ENCODE measurements at places on chromosomes 2 and 18. TPM values are rescaled to one million over a fixed set of nuclear protein-coding genes. Genes with fewer than 3 reads are reported as not detected.

DNA sequence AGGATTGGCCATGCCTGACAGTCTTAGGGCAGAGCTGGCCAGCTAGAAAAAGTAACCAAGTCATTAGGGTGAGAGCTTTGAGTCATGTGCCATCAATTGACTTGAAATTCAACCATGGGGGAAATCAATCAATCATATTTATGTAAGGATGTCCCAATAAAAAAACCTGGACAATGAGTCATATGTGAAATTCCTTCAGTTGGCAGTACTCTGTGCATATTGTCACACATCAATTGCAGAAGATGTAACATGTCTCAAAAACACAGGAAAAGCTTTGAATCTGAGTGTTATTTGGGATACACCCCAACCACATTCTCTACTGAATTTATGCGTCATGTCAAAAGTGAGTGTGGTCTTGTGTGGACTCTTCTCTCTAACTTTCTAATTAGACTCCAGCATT lies 1004.1 kb upstream of the NRXN1 start:
- no peak for DNase-seq
- no peaks in the 10 kb centered on the region for H3K36me3 ChIP-seq
- H3K4me3 ChIP-seq, result no peak overlapping the region
- H3K27me3 ChIP-seq, result no peaks in the 10 kb centered on the region
- no peaks in the 10 kb centered on the region for H3K4me1 ChIP-seq

DNA sequence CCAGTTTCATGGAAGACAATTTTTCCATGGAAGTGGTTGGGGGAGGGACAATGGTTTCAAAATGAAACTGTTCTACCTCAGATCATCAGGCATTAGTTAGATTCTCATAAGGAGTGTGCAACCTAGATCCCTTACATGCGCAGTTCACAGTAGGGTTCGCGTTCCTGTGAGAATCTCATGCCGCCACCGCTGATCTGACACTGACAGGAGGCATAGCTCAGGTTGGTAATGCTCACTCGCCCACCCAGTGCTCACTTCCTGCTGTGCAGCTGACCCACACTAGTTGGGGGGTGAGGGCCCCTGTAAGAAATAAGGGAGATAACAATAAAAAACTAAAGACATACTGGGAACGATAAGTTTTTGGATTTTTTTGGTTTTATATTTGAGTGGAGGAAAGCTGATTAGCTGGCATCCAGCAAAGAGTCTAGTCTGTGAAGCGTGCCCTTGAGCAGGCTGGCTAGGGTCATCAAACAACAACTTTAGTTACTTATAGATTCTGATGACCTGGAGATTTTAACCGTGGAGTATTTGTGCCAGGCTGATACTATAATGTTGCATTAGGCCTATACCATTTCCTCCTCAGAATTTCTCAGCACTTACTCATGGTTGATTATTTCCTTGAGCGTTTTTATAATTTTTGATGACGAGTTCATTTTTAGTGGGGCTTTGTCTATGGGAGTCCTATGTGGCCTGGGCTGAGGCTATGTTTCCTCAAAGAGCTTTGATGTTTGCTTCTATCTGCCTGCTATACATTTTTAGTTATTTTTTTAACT lies 6.3 kb upstream of the MCFD2 start:
- H3K4me3 ChIP-seq, result no peak overlapping the region
- no peaks in the 10 kb centered on the region for H3K27me3 ChIP-seq
- H3K4me1 ChIP-seq, result no peaks in the 10 kb centered on the region
- DNase-seq, result no peak

DNA sequence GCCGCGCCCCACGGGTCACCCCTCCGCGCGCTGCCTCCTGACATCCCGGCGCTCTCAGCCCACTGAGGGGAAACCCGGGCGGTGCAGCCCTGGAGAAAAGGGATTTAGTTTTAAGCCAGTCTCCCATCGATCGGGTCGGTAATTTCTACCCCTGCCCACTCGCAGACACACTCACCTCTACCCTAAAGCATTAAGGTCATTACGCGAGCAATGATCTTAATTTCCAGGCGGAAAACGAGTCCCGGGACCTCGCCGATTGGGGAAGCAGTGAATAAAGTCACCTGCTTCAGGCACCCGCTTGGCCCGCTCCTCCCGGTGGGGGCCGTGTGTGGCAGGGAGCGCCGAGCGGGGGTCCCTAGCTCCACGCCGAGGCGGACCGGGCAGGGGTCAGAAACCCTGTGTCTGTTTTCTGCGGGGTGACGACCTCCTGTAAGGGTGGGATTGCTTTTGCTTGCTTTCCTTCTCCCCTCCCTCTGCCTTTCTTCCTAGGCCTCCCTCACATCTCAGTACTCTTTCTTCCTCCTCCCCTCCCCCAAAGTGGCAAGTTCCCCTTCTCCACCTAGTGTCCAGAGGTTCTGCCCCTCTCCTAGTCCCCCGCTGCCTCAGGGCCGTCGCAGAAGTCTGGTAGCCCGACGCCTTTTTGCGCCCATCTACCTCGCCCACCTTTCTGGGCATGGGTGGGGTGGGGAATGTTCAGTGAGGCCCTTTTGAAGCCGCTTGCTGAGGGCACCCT lies 142.6 kb downstream of the MEIS1 start:
- peaks cover 51% of the 10 kb centered on the region for H3K4me1 ChIP-seq
- H3K36me3 ChIP-seq, result no peaks in the 10 kb centered on the region
- peaks cover 67% of the 10 kb centered on the region for H3K27me3 ChIP-seq

DNA sequence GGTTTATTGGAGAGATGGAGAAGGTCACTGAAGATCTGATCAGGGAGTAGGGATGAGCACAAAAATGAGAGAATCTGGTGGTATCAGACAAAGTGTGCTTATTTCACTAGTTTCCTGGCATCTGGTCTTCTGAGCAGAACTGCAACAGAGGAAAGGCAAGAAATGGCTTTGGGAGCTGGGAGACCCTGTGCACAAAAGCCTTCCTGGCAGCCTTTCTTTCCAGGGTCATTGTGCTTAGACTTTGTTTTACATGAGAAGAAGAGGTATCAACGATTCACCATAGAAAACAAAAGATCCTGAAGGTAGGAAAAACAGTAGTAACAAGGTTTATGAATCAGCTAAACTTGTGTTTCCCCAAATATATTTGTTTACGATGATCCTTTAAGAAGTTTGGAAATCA lies 162.9 kb downstream of the CNTNAP5 start:
- peak; percentile 12 for DNase-seq
- H3K4me3 ChIP-seq, result no peak overlapping the region
- peaks cover 16% of the 10 kb centered on the region for H3K4me1 ChIP-seq
- H3K36me3 ChIP-seq, result no peaks in the 10 kb centered on the region
- H3K27ac ChIP-seq, result no peak overlapping the region

DNA sequence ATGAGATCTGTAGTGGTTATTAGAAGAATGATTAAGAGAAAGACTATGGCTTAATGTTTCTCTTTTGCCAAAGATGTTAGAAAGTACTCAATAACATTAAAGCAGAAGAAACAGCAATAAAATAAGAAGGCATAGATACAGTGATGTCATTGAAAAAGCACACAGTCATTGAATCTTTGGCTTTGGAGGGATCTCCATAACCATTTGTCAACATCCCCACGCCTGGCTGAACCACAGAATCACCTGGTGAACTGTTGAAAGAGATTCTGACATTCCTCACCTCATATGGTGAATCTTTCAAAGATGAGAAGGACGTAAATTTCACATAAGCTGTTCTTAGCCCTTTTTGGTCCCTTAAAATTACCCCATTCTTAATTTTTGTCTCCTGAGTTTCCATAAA lies 324.6 kb upstream of the NRP2 start:
- DNase-seq, result no peak
- no peaks in the 10 kb centered on the region for H3K27me3 ChIP-seq
- H3K36me3 ChIP-seq, result no peaks in the 10 kb centered on the region
- H3K4me1 ChIP-seq, result peaks cover 8% of the 10 kb centered on the region
- no peak overlapping the region for H3K4me3 ChIP-seq
- no peak overlapping the region for H3K27ac ChIP-seq

DNA sequence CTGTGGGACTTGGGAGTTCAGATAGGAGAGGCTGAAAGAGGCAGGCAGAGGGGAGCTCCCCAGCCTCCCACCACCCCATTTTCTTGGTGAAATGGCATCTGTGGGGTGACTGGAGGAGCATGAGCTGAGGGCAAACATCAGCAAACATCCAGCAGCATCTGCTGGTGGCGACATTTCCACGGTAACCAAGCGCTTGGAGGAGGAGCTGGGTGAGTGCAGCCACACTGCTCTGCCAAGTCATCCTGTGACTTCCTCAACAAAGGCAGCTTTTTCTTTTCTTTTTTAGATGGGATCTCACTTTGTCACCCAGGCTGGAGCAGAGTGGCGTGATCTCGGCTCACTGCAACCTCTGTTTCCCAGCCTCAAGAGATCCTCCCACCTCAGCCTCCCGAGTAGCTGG lies 5.6 kb downstream of the TXNL4A start:
- no peak for DNase-seq
- H3K4me1 ChIP-seq, result peaks cover 10% of the 10 kb centered on the region
- no peak overlapping the region for H3K27ac ChIP-seq
- H3K27me3 ChIP-seq, result no peaks in the 10 kb centered on the region

The VSNL1 gene
- total RNA-seq, result 54.5 TPM

The CELF4 gene
- total RNA-seq, result 1.8 TPM
